Gastroesophageal sphincter (tissue), 4 donors: ENCODE measurements at places on chromosomes 16 and 17.
A peak's percentile ranks its signal among the peaks of the same experiment; 100 is the strongest.

DNA sequence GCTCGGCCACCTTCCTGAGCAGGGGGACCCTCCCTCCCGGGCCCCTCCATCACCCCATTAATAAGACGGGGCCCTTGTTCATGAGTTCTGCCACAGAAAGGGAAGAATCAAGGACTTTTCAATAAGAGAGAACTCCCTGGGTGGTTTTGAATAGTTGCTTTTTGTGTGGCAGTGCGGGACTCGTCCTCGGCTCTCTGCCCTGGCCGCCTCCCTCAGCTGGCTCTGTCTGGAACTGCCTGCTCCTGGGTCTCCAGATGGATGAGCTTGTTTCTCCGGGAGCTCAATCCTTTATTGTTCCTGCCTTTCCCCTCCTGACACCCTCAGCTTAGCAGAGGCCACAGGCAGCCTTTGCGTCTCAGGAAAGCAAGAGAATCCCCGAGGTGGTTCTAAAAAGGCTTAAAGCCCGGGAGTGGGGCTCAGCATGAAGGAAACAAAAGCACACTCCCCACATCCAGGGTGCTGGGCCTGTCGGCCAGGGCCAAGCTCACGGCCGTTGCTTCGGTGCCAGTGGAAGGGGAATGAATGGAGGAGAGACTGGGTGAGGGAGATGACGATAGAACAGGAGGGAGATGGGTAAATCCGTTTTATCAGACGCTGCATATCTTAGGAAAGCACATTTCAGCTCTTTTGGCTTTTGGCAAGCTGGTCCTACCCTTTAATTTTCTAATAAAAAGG is 60.2 kb downstream of the RAI1 start:
- H3K4me3 ChIP-seq, result no peak overlapping the region
- H3K36me3 ChIP-seq, result no peaks in the 10 kb centered on the region
- peak overlapping the region; percentile 80 for H3K27ac ChIP-seq
- peaks cover 3% of the 10 kb centered on the region for H3K4me1 ChIP-seq

- no peaks in the 10 kb centered on the region for H3K4me1 ChIP-seq
- H3K36me3 ChIP-seq, result no peaks in the 10 kb centered on the region
- ATAC-seq, result no peak
- H3K27me3 ChIP-seq, result no peaks in the 10 kb centered on the region
Observed at GRCh38 chr17:40224718-40225550, 5.8 kb downstream of the WIPF2 start.

- H3K4me1 ChIP-seq, result no peaks in the 10 kb centered on the region
- H3K36me3 ChIP-seq, result no peaks in the 10 kb centered on the region
- no peak for ATAC-seq
Observed at GRCh38 chr17:38619451-38619795, 13.7 kb upstream of the SRCIN1 start.

GRCh38 chr16:71205482-71206131 is 24.9 kb downstream of the HYDIN start:
- H3K4me1 ChIP-seq, result no peaks in the 10 kb centered on the region
- no peak overlapping the region for H3K4me3 ChIP-seq
- ATAC-seq, result no peak
- H3K27me3 ChIP-seq, result peaks cover 8% of the 10 kb centered on the region
- no peaks in the 10 kb centered on the region for H3K36me3 ChIP-seq
- no peak overlapping the region for H3K27ac ChIP-seq

DNA sequence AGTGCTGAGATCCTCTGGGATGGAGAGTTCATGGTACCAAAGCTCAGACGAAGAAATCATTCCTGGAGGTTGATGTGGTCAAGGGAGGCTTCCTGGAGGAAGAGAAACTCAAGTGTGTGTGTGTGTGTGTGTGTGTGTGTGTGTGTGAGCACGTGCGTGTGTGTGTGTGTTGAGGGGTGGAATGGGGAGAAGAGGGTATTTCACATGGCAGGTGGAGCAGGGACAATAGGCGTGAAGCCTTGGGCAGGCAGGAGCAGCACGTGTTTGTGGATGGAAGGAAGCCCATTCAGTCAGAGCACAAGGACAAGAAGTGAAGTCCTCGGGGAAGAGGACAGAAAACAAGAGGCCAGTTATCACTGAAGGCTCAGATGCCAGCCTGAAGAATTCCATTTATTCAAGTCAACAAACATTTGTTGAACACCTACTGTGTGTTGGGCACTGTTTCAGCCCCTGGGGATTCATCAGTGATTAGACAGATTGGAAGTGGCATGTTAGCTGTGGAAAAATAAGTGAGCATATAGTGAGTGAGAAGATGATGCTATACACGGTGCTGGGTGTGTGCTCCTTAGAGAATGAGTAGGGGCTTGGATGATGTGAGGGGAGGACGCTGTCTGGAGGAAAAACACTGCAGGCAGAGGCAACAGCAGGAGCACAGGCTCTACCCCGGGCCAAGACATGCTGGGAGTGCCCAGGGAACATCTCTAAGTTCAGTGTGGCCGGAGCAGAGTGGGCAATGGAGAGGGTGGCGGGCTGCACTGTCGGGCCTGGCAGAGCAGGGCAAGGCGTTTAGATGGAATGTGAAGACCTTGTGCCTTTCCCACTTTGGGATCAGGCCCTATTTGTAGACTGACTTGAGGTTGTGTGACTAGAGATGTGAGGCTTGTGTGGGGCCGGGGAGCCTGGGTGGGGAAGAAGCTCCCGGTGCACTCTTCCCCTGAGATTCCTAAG is 267.1 kb downstream of the CBLN1 start:
- no peak overlapping the region for H3K4me3 ChIP-seq
- H3K4me1 ChIP-seq, result no peaks in the 10 kb centered on the region
- H3K27ac ChIP-seq, result no peak overlapping the region
- H3K36me3 ChIP-seq, result no peaks in the 10 kb centered on the region
